ENCODE measurements at places on chromosomes 3 and 15.

DNA sequence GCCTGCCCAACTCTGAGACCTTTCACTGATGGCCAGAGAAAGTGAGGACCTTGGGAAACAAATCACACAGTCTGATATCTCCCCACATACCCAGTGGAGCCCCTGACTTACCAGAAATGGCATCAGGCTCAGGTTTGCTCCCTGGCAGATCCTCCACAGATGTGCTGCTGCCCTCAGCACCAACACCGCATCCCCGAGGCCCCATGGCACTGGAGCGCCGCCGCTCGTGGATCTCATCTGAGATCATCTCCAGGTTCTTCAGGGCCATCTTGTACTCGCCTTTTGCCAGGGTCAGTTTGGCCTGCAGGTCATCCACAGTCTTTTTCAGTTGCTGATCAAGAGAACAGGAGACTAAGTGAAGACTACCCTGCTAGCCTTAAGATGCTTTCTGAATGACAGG, 52.7 kb downstream of the CAPN7 start:
- DNase-seq = no peak

GRCh38 chr3:36367912-36368573, 12.3 kb upstream of the STAC start:
- no peak for DNase-seq

GRCh38 chr3:145869958-145870357, 291.0 kb downstream of the PLOD2 start:
- no peak for DNase-seq

GRCh38 chr3:196965804-196966173, 2.8 kb downstream of the PIGZ start:
- DNase-seq = no peak

GRCh38 chr15:75945953-75946352, 42.3 kb downstream of the FBXO22 start:
- DNase-seq = no peak

GRCh38 chr15:66739287-66739686, 37.3 kb downstream of the SMAD6 start:
- DNase-seq = no peak

GRCh38 chr15:77027697-77028450, 32.9 kb downstream of the PSTPIP1 start:
- DNase-seq = no peak

- DNase-seq = no peak
Measured at GRCh38 chr15:47796339-47796738, 79.0 kb downstream of the SEMA6D start.

GRCh38 chr15:48325400-48325799, 5.8 kb upstream of the DUT start:
- DNase-seq = no peak

DNA sequence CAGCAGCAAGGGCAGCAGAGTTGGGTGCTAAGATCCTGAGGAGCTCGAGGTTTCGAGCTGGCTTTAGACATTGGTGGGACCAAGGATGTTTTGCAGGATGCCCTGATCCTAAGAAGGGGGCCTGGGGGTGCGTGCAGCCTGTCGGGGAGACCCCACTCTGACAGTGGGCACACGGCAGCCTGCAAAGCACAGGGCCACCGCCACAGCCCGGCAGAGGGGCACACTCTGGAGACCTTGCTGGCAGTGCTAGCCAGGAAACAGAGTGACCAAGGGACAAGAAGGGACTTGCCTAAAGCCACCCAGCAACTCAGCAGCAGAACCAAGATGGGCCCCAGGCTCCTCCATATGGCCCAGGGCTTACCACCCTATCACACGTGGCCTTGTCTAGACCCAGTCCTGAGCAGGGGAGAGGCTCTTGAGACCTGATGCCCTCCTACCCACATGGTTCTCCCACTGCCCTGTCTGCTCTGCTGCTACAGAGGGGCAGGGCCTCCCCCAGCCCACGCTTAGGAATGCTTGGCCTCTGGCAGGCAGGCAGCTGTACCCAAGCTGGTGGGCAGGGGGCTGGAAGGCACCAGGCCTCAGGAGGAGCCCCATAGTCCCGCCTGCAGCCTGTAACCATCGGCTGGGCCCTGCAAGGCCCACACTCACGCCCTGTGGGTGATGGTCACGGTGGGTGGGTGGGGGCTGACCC, 18.8 kb downstream of the SEC61A1 start:
- no peak for DNase-seq

DNA sequence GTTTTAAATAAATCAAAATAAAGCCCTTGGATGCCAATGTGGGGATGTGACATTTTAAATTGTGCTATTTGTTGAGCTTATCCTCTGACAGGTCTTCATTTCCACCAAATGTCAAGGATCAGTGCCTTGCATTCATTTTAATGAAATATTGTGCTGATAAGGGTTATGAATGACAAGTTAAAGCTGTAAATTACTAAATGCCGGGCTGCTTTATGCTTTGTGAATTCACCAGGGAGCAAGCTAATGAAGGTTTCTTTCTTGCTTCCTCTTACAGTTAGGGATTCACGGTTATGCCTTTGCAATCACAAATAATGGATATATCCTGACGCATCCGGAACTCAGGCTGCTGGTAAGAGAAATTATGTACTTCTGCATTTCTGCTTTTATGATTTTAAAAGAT, 81.7 kb downstream of the LRTM1 start:
- DNase-seq = no peak

GRCh38 chr3:69741032-69741767, 1.9 kb downstream of the MITF start:
- DNase-seq = no peak

- DNase-seq = no peak
Measured at GRCh38 chr15:96402403-96402802, 71.9 kb downstream of the NR2F2 start.

GRCh38 chr3:64242435-64242834, 17.2 kb upstream of the PRICKLE2 start:
- DNase-seq = no peak

DNA sequence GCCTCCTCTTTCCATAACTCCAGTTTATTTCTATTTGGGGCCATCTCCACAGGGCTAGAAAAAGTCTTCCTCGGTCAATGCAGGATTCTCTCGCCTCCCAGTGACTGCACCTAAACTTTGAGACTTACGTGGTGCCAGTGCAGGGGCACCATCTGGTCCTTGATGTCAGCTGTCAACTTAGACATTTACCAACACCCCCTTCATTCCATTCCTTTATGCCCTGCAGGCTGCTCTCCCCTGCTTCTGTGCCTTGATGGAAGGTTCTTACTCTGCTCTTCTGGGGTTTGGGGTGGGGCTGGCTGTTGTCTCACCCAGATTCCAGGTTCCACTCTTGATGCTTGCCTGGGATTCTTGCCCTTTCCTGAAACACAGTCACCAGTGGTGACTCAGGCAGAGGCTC, 101.8 kb downstream of the ST8SIA2 start:
- no peak for DNase-seq

GRCh38 chr15:67140078-67140833, 74.9 kb downstream of the SMAD3 start:
- no peak for DNase-seq

DNA sequence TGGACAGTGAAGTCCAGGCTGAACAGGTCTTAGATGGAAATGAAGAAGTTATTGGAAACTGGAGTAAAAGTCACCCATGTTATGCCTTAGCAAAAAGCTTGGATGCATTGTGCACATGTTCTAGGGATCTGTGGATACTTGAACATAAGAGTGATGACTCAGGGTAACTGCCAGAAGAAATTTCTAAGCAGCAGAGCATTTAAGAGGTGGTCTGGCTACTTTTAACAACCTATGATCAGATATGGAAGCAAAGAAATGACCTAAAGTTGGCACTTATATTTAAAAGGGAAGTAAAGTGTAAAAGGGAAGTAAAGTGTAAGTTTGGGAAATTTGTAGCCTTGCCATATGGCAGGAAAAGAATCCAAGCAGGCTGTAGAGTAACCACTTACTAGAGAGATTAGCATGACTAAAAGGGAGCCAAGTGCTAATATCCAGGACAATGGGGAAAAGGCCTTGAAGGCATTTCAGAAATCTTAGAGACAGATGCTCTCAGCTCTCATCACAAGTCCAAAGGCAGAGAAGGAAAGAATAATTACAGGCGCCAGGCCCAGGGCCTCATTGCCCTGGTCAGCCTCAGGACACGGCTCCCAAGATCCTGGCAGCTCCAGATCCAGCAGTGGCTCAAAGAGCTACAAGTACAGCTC, 73.9 kb upstream of the KCNH8 start:
- no peak for DNase-seq

DNA sequence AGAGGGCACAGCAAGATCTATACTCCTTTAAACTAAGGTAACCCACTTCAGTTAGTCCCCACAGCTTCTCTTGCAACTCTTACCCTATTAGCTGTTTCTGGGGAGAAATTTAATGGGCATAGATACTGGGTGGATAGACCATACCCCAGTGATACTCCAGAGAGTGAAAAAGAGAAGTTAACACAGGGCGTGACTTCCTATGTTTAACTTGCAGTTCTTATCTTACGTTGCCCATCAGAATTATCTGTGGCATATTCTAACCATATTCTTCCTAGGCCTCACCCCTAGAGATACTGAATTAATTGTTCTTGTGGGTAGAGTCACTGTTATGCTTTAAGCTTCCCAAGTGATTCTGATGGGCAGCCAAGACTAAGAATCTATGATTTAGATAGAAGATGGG, 485.4 kb upstream of the TPRG1 start:
- DNase-seq = no peak

GRCh38 chr3:12303993-12304392, 15.1 kb downstream of the PPARG start:
- no peak for DNase-seq

- DNase-seq = no peak
Measured at GRCh38 chr15:51265037-51265555, 73.3 kb downstream of the CYP19A1 start.

DNA sequence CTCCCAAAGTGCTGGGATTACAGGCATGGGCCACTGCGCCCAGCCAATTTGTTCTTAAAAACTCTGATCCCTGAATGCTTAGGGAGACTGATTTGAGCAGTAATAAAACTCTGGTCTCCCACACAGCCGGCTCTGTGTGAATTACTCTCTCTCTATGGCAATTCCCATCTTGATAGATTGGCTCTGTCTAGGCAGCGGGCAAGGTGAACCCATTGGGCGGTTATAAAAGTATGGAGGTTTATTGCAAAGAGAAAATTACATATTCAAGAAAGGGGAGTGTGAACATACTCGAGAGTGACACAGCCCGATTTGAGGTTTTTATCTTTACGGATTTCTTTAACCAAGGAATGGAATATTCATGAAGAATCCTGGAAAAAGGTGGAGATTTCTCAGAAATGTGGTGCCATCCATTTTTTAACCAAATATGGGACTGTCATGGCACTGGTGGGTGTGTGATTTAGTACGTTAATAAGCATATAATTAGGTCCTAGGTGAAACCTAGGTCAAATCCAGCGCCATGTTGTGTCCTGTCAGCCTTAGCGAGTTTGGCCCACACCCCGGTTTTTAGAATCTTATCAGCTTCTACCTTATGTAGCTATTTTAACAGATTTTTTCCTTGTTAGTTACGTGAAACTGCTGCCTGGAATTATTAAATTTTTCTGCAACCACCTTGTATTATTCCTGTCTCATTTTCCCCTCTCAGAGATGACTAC, 7.2 kb upstream of the GMPS start:
- no peak for DNase-seq

GRCh38 chr3:173876476-173876875, 478.9 kb downstream of the NLGN1 start:
- no peak for DNase-seq

DNA sequence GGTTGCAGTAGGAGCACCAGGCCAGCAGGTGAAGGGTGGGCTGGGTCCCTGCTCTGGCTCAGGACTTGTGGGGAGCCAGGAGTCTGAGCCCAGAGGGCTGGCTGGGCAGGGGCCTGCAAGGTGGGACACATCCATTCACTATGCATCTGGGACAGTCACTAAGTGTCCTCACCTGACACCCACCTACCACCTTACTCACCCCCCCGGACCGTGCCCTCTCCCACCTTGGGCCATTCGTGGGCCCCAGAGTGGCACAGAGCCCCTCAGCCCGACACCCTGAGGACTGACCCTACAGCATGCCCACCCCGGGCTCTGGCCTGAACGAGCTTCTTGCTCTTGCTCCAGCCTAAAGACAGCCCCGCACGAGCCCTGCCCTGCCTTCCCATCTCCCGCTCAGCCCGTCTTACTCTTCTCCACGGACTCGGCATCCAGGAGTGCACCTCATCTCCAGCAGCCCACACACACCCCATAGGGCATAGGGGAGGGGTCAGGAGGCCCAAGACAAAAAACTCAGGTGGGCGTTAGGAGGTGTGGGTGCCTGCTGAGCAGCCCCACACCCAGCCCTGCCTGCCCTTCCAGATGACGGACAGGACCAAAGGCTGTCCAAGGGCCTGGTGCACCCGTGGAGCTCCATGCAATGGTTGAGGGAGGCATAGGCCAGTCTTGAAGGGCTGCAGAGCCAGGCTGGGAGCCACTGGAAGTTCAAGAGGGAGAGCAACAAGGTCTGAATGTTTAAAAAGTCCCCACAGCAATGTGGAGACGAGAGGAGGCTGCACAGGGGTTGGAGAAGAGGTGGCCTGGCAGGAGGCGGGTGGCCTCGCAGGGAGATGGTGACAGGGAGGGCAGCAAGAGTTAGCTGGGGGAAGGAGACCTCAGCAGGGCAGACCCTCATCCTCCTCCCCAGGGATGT, 27.0 kb downstream of the PTH1R start:
- DNase-seq = no peak

- no peak for DNase-seq
Measured at GRCh38 chr3:47259114-47259513, 23.5 kb downstream of the KIF9 start.

GRCh38 chr3:162398554-162398953, 901.9 kb downstream of the OTOL1 start:
- no peak for DNase-seq

DNA sequence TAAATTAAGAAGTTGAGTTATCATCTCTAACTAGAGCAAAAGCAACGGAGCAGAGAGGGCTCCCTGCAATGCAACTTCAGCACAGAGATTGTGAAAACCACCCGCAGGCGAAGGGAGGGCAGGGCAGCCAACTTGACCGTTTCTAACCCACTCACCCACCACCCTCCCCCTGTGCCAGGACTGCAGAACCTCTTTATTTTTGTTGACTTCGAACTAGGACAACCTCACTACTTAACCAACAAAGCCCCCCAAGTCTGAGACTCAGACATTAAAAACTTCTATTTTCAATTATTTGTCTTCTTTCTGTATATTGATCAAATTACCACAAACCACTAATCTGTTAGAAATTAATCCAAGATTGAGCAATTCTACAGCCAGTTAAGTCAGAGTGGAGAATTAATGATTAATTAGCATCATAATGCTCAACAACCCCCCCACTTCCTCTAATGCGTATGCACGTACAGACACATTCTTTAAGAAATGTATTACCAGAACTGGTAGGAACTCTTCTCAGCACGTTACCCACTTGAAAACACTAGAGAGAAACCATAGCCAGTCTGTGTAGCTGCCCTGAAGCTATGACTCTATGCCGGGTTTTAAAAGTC, 2.0 kb downstream of the MGLL start:
- DNase-seq = no peak

DNA sequence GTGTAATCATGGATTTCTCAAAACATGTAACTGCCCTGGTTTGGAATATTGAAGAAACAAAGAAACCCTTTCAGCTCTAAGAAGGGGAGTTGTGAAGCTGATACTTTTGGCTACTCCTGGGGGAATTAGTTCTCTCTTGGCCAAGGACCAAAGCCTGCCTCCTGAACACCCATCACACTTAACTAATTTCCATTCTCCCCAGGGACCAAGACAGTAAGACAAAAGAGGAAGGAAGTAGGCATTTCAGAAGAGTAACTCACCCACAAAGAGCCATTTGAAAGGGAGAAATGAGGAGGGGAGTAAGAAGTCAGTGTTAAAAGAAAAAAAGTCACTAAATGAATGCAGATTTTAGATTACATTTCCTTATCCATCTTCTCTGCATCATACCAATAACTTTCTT, 328.0 kb upstream of the SOX2 start:
- no peak for DNase-seq
